Heart right ventricle (tissue), 16 donors: ENCODE measurements at places on chromosomes 1 and 21.

GRCh38 chr1:111879081-111879480, 110.4 kb downstream of the KCND3 start:
- DNase-seq: no peak

DNA sequence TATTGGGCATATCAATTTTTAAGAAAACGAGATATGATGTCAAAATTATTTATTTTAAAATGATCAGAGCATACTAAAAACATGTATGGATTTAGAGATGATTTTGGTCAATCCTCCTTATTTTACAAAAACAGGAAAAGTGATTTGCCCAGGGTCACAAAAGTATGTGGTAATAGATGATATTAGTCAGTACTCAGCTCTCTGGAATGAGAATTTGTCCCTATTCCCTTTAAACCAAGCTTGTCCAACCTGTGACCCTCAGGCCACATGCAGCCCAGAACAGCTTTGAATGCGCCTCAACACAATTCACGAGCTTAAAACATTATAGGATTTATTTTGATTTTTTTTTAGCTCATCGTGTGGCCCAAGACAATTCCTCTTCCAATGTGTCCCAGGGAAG, 104.7 kb downstream of the AKT3 start:
- DNase-seq: no peak

- DNase-seq: no peak
Observed at GRCh38 chr1:228264090-228264829, 56.4 kb downstream of the OBSCN start.

- no peak for DNase-seq
Observed at GRCh38 chr1:51877434-51878307, 856 bp downstream of the NRDC start.

- DNase-seq: no peak
Observed at GRCh38 chr1:24109166-24109483, 2.8 kb downstream of the MYOM3 start.

- no peak for DNase-seq
Observed at GRCh38 chr1:192133350-192133926, 24.8 kb upstream of the RGS18 start.

DNA sequence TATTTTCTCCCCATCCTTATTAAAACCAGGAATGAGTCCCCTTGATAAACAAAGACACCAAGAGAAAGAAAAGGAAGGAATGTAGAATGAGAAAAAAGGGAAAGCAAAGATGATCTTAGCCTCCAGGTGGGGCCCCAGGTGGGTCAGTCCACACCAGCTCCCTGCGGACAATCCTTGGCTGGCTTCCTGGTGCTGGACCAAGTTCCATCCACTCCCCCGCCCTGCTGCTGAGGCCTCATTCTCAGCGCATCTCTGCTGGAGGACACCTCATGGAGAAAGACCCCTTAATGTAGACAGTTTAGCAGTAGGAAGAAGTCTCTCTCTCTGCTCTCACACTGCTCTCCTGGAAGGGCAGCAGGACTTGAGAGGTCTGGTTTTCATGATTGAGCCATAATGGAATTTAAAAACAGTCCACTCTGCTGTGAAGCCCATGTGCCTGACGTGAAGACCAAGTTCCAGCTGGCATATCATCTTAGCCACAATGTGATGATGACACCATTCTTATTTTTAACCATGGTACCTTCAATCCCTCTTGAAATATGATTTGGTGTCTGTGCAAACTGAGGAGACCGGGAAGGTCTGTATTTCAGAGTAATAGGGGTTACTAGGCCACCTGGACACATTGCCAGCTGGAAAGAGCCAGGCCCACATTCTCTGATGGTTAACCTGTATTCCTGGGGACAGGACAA, 83.1 kb downstream of the WLS start:
- no peak for DNase-seq

GRCh38 chr1:234362558-234362957, 10.7 kb upstream of the COA6 start:
- DNase-seq: no peak

DNA sequence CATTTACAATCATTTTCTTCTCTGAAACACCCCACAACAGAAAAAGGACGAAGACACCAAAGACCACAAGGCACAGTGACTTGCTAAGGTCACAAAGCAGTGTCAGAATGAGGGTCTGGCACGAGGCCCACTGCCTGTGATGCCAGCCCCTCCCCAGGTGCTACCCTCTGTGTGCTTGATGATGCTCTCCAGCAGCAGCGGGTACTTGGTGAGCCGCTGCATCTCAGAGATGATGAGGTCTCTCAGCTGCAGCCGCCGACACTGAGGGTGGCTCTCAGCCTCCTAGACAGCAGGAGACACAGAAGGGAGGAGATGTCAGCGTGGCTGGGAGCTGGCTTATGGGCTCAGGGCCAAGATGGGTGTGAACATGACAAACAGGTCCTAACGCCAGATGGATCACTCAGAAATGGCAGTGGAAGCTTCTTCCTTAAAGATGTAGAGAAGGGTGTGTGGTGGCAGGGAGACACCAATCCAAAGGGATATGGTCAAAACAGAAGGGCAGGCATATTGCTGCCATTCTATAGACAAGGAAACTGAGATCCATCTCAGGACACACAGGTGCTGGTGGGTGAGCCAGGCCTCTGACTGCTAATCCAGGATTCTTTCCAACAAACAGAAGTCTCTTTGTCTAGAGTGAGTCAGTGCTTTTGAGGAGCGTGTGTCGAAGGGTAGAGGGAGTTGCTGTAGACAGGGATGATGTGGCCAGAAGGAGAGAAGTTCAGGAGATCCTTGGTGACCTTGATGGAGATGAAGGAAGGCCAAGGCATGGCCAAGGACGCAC, 25.6 kb downstream of the LRRC71 start:
- DNase-seq: no peak
